ENCODE measurements at places on chromosomes 12 and 14.
A peak's percentile ranks its signal among the peaks of the same experiment; 100 is the strongest.

GRCh38 chr12:89346741-89347324, 5.5 kb downstream of the DUSP6 start:
- peak; percentile 54 for DNase-seq

GRCh38 chr12:18811273-18811672, 73.4 kb downstream of the CAPZA3 start:
- DNase-seq: no peak

DNA sequence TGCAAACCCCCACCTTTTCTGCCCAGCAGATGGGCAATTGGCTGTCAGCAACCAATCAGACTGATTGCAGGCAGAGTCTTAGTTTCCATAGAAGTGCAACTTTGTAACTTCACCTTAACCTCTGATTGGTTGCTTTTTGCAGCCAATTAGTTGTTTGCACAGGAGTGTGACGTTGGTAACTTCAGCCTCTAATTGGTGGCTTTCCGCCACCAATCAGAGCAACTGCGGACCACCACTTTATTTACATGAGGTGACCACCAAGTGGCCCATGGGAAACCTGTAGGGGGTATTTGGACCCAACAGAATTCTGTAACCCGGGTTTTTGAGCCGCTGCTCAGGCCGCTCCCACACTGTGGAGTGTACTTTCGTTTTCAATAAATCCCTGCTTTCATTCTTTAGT, 32.3 kb downstream of the CDKN1B start:
- no peak for DNase-seq

GRCh38 chr12:43973993-43974392, 138.1 kb downstream of the TMEM117 start:
- no peak for DNase-seq
